Activated CD4-positive, alpha-beta T cell treated with anti-CD3 and anti-CD28 coated beads for 4 hours (primary cell): ENCODE measurements at places on chromosomes 7 and 10.

GRCh38 chr7:131649003-131649541 is 92.6 kb upstream of the PODXL start:
- DNase-seq: no peak

DNA sequence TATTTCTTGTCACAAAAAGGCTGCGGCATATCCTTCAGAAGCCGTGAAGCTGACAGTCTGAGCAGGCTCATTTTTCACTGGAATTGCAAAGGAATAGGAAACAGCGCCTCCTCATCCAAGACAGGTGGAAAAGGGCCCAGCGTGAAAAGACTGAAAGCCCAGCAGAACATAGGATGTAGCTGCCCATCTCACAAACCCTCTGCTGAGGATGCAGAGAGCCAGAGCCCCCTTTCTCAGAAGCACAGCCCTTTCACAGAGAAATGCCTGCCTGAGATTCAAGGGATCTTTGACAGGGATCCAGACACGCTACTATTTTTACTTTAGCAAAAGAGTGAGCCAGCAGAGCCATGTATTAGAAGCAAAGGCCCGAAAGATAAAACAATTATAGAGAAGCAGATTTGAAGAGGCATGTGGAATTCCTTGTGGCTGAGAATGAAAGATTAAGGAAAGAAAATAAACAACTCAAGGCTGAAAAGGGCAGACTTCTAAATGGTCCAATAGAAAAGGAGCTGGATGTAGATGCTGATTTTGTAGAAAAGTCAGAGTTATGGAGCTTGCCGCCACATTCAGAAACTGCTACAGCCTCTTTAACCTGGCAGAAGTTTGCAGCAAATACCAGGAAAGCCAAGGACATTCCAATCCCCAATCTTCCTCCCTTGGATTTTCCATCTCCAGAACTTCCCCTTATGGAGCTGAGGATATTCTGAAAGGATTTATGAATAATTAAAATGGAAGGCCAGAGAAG is 36.9 kb downstream of the GDI2 start:
- no peak for DNase-seq

GRCh38 chr10:21519941-21520436 is 5.5 kb downstream of the SKIDA1 start:
- no peak for DNase-seq

DNA sequence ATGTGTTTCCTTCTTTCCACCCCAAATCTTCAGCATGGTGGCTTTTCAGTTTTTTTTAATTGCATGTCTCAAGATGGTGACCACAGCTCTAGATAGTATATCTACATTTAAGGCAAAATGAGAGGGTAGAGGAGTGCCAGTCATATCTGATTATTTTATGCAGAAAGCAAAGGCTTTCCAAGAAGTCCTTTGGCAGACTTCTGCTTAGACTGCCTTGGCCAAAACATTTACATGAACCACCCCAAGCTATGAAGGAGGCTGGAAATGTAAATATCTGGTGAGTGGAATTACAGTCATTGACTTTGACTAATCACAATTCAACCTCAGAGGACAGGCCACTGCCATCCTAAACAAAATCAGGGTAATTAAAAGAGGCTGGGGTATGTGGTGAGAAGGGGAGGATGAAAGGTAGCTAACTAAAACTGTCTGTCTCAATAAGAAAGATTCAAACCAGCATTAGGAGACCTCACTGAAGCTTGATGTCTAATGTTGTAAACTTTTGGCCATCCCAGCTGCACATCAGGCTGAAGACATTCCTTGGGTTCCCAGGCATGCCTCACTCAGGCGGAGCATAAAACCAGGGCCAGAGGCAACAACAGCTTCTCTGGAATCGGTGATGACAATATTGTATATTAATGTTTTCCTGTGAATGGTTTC is 53.4 kb downstream of the PPP1R3C start:
- DNase-seq: no peak

DNA sequence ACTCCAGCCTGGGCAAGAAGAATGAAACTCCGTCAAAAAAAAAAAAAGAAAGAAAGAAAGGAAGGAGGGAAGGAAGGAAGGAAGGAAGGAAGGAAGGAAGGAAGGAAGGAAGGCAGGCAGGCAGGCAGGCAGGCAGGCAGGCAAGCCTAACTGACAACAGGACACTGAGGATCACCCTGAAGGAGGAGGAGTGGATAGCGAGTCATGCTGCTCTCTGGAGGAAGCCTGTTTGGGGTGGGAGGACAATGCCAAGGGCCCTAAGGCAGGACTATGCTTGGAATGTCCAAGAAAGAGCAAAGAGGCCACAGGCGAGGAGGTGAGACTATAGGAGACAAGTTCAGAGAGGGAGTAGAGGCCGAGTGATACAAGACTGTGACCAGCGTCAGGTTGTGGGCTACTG is 107.0 kb upstream of the PARD3 start:
- DNase-seq: no peak

DNA sequence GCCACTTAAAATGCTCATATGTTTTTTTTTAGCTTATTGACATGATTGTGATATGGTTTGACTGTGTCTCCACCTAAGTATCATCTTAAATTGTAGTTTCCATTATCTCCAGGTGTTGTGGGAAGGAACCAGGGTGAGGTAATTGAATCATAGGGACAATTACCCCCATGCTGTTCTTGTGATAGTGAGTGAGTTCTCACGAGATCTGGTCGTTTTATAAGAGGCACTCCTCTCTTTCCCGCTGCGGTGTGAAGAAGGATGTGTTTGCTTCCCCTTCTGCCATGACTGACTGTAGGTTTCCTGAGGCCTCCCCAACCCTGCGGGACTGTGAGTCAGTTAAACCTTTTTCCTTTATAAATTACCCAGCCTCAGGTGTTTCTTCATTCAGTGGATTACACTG is 80.5 kb upstream of the ETV1 start:
- DNase-seq: no peak

DNA sequence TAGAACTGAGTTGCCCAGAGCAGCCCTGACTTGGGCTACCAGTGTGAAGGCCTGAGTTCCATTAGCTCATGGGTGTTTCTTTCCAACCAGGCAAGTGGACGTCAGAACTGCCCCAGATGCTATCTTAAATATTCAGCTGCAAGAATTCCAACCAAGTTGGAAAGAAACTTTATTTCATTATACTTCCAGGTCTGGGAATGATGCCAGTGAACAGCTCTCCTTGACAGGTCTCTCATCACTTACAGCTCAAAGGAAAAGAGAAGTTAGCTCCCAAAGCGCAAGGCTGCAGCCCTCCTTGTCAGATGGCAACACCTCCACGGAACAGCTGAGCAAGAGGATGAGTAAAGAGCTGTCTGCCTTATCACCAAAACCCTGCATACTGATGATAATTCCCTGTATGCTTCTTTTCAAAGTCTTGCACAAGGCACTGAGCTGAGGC is 255.5 kb upstream of the AOAH start:
- DNase-seq: no peak
